Activated naive CD4-positive, alpha-beta T cell treated with anti-CD3 and anti-CD28 coated beads, Interleukin-2, amount 50 U/mL, for 16 hours (primary cell): ENCODE measurements at places on chromosomes 12 and 14.

DNA sequence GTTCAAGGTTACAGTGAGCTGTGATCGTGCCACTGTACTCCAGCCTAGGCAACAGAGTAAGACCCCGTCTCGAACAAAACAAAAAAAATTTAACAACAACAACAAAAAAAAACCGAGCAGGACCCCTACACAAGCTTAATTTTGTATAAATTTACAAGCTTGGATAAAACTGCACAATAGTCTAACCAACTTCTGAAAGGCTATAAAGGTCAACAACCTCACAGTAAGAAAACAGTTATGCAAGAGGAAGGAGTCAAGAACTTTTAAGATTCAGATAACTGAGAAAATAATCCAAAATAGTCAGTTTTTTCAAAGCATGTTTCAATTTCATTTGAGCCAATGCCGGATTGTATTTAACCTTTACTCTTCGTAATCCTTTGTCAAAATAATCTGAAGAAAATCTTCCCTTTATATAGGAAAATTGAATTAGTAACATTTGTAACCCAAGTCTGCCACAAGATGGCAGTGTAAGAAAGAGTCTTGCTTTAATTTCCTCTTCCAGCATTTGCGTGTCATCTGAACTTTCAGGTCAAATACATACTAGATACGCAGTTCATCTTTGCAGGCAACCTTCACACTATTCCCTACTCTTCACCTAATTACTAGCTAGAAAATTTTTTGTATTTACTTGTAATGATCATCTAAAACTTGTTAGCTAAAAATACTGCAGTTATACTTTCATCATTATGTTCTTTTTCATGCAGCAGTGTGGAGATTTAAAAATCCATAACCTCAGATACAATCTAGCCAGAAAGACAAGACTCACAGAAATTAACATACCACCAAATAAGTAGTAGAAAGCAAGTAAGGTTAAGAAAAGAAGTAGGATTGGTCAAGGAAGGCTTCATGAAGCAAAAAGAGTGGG, 5.8 kb downstream of the CCNB1IP1 start:
- no peak for DNase-seq

GRCh38 chr14:50758305-50758704, 72.7 kb downstream of the NIN start:
- DNase-seq = no peak

DNA sequence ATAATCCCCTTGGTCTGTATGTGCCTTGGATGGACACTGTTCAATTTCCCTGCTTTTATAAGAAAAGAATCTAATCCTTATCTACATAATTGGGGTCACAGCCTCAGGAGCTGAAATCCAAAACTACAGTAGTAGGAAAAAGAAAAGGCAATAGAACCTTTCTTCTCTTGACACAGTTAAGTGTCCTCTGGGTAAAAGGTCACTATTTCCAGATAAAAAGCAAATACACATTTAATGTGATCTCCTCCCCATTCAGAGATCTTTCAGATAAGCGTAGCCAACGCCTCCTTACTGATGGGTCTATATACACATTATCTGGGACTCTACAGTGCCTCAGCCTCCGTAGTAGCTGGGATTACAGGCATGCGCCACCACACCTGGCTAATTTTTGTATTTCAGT, 73.4 kb downstream of the CLIP1 start:
- no peak for DNase-seq

- DNase-seq = no peak
These were observed 79.7 kb downstream of the FGD4 start for GRCh38 chr12:32478858-32479725.

- no peak for DNase-seq
These were observed 245.3 kb downstream of the ZFP36L1 start for GRCh38 chr14:68547305-68548193.

- DNase-seq = no peak
These were observed 44.2 kb upstream of the DDX11 start for GRCh38 chr12:31029468-31029867.

DNA sequence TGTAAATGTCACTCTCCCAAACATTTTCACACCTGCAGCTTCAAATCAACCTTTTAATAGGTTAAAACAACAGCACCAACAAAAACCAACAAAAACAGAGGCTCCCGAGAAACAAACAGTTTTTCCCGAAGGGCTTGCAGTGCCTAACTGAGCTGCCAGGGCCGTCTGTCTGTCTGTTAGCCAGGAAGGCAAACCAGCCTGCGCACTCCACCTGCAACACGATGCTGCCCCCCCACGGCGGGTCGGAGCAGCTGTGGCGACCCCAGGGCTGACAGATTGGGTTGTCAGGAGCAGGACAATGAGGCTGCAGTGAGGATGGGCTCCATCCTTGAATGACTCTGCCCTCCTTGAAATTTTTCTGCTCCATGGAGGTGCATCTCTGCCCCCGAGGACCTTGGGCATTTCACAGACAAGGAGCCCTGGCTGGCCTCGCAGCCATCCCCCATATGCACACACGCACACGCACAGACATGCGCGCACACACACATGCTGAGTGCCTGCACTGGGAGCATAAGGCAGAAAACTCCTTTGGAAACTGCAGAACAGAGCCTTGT, 2.6 kb downstream of the RTL1 start:
- DNase-seq = no peak

- DNase-seq = no peak
These were observed 2.9 kb downstream of the NOVA1 start for GRCh38 chr14:26594756-26595545.

GRCh38 chr12:96063046-96063445, 27.7 kb upstream of the LTA4H start:
- DNase-seq = no peak

DNA sequence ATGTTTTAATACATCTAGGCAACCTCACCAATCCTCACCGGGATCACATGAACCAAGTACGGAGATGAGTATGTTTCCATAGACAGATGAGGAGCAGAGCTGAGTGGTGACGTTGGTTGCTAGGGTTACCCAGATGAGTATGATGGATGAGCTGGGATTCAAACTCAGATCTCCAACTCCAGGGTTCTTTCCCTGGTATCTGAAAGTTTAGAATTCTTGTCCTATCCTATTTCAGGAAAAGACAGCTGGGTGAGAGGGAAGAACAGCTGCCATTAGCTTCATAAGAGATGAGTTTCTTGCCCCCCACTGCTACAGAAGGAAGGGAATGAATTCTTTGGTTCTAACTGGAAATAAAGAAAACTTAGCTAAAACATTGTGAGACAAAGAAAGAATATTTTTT, 728.9 kb upstream of the TBX3 start:
- DNase-seq = no peak

GRCh38 chr14:42185718-42186117, 579.0 kb downstream of the LRFN5 start:
- DNase-seq = no peak

DNA sequence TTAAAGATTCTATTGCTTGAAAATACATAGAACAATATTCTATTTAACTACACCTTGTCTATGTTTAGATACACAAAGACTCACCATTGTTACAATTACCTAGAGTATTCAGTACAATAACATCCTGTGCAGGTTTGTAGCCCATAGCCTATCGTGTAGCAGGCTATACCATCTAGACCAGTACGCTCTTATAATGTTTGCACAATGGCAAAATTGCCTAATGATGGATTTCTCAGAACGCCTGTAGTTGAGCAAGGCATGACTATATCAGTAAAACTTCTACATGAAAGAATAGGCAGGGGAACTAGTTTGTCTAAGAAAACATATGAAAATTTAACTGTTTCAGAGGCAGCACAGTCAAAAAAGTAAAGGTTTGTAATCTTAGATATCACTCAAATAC, 375.9 kb downstream of the DAD1 start:
- no peak for DNase-seq

DNA sequence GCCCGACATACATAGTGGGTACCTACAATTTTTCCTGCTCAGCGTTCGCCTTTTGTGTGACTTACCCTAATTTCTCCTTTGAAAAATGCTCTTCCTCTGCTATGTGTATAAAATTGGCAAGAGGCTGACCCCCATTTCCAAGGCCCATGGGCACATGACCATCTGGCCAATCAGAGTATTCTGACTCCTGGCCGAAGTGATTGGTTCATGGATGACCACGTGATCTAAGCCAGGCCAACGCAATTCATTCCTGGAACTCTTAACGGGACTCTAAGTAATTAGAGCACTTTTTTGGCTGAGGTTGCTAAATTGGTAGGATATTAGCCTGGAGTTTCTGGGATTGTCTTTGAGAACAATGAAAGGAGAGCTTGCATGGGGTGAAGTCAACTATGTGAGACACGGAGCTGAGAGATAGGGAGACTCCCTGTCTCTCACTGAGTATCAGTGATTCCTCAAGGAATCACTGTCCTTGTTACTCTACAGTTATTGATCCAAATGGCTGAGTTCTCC, 110.1 kb upstream of the TBX3 start:
- DNase-seq = no peak

DNA sequence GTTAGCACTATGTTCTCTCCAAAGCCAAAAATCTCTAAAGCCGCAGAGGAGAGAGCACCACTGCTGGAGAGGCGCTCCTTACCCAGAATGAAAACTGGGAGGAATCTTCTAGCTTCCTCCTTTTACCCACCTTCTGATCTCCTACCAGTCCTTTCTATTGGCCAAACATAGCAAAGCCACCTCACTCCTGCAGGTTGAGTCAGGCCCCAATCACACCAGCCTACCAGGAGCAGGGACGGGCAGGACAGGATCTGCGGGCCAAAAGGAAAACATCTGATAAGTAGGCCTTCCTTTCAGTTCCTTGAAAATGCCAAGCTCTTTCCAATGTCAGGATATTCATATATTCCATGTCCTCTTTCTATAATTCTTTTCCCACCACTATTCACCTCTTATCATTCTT, 197.7 kb upstream of the CNOT2 start:
- DNase-seq = no peak

DNA sequence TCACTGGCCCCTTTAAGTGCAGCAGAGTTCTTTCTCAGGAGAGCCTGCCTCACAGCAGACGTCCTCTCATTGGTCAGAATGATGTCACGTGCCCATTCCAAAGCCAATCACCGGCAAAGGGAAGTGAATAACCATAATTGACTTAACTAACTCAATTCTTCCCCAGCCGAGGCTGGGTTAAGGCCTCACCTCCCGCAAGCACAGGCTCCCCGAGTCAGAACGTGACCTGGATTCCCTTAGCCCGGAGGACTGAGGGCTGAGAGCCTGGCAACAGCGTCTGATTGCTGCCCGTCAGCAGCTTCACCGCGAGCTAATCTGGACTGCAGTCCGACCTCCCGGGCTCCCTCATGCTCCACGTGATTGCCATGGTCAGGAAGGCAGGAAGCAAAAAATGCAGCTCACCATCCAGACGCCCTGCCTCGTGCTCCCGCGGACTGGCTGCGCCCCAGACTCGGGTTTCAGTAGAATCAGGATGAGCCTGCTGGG, 92.1 kb upstream of the FZD10 start:
- no peak for DNase-seq

DNA sequence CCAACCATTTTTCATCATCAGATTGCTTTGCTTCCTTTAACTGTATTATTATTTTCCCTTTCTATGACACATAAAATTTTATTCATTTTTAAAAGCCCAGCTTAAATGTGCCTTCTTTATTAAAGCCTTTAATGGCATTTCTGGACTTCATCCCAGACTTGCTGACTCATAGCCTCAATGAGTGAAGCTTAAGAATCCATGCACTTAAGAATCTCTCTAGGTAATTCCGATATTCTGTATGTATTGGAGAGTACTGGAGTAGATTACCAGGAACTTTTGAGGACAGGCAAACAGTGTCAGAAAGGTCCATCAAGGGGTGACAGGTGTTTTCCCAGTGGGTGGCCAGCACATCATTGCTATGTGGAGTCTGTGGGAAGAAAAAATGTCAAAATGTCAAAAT, 107.9 kb downstream of the PTPRQ start:
- no peak for DNase-seq

DNA sequence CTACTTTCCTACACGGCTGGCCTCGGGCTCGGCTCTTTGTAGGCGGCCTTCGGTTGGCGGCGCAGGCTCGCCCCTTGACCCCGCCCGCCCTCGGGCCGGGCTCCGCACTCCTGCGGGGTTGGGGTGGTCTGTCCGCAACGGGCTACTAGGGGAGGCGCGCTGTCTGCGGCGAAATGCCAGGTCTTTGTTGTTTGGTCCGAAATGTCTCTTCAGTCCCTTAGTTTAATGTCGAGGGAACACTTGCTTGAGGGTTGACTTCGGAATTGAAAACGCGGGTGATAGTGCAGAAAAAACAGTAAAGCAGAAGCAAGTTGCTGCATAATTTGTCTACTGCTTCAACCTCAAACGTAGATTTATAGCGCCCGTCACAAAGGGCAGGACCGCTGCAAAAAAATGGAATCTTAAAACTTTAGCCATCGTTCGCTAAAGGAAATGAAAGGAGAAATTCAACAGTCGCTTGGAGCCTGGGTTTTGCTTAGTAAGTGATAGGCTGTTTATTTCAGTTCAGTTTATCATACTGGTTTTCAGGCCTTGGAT, 390 bp downstream of the JKAMP start:
- no peak for DNase-seq
